ENCODE measurements at places on chromosomes 5 and 9.

DNA sequence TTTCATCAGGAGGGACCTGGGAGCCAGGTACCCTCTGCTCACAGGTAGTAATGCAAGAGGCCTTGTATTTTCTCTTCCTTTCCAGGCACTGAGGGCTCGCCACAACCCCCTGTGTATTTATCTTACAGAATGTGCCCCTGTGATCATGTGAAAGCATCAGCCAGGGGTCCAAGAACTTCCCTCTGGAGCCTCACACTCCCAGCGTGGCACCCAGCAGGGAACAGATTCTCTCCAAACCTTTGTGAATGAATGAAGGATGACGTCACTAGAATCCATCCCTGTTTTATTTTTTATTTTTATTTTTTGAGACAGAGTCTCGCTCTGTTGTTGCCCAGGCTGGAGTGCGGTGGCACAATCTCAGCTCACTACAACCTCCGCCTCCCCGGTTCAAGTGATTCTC, 107.3 kb upstream of the IER5L start:
- no peak for DNase-seq

- DNase-seq: no peak
Observed at GRCh38 chr9:89863837-89864236, 259.0 kb downstream of the GADD45G start.

DNA sequence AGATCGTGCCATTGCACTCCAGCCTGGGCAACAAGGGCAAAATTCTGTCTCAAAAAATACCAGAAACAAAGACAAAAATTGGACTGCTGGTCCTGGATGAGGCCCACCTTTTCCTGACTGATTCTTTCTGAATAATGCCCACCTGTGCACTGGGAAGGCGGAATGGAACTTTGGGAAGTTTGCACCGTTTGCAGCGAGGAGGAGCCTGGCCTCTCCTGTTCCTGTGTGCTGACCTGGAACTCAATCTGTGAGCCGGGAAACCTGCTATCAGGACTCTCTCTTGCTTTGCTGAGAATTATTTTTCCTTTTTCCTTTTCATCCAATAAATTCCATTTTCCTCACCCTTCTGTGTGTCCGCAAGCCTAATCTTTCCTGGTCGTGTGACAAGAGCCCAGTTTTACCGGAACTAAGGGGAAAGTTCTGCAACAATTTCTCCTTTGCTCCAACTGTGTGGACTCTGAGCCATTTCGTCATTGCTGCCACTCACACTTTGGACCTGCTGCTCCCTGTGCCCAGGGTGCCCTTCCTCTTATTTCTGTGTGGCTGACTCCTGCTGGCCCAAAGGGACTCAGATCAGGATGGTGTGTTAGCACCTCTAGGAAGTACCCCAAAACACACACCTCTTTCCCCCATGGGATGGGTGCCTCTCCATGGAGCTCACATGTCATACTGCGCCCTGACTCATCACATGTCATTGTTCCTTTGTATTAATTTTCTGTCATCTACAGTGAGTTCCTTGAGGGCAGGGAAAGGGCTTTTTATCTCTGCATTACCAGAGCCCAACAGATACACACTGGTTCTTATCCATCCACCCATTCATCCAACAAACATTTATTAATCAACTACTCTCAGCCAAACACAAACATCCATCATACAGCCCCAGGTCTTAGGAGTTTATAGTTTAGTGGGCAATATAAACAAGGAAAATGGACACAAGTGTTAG, 4.7 kb upstream of the GLRX start:
- no peak for DNase-seq

DNA sequence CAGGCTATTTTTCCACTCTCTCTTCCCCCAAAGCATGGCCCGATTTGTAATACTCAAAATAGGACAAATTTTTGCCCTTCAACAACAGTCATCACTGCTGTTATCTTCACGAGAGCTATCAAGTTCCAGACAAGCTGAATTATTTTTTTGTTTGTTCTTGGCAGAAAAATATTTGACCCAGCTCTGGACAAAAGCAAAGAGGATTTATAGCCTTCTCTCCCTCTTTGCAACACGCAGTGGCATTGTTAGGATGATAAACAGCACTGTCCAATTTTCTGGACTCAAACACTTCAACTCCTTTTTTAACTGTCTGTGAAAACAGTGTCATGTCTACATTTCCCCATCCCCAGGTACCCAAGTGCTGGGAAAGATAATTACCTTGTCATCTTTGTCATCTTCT, 160.3 kb downstream of the SLF1 start:
- DNase-seq: peak; percentile 22

DNA sequence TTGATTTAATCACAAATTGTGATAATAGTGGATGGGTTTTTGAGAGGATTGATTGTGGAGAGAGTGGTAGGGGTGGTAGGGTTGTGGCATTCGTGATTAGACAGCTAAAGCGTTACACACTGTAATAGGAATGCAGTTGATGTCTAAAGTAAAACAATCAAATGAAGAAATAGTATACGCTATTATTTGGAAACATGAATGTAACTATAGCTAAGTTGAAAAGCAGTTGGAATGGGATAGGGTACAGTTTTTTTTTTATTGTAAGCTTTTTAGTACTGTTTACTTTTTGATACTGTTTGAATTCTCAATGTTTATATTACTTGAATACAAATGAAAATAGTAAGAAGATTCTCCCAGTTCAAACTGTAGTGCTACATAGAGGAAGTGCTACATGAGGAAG, 51.8 kb downstream of the RANBP17 start:
- DNase-seq: no peak

DNA sequence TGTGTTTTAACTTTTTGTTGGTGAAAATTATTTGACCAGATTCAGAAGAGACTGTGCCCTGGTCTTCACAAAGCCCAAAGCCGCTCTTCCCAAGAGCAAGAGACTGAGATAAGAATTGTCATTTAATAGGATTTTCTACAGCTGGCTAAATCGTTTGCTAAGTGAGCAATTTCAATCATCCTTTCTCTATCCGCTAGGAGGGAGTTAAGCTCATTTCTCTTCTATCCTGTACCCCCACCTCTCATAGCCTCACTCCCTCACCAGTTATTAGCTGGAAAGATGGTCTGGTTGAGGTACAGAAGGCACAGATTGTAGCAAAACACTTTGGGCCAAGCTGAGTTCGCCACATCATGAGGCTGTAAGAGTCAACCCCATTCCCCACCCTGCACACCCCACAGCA, 43.0 kb upstream of the SIL1 start:
- no peak for DNase-seq

DNA sequence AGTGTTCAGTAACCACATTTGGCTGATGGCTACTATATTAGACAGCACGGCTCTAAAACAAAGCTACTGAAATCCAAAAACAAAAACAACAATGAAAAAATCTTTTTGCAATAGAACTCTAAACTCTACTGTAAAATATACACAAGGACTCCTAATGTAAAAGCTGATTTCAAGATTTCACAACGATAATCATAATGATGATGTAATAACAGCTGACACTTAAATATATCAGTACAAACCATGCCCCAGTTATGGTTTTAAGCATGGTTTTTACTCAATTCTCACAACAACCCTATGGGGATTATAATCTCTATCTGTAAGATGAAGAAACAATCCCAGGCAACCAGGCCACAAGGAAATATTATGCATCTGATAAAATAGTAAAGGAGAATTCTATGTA, 3.3 kb downstream of the ZNF300 start:
- DNase-seq: no peak

GRCh38 chr5:14039063-14039462, 94.6 kb upstream of the DNAH5 start:
- no peak for DNase-seq

- DNase-seq: no peak
Observed at GRCh38 chr5:5306696-5307095, 115.8 kb upstream of the ICE1 start.

- DNase-seq: no peak
Observed at GRCh38 chr5:87836696-87837095, 424.0 kb upstream of the CCNH start.

GRCh38 chr5:133907075-133907474, 61.4 kb downstream of the C5orf15 start:
- DNase-seq: no peak

- no peak for DNase-seq
Observed at GRCh38 chr9:126051446-126052130, 275.0 kb upstream of the MVB12B start.

- DNase-seq: no peak
Observed at GRCh38 chr9:18482371-18482770, 8.4 kb downstream of the ADAMTSL1 start.

- DNase-seq: peak; percentile 57
Observed at GRCh38 chr5:52693280-52693679, 94.4 kb upstream of the ITGA1 start.

- DNase-seq: no peak
Observed at GRCh38 chr9:136512651-136513071, 29.8 kb upstream of the SEC16A start.

GRCh38 chr9:110088099-110088498, 119.9 kb downstream of the C9orf152 start:
- no peak for DNase-seq

DNA sequence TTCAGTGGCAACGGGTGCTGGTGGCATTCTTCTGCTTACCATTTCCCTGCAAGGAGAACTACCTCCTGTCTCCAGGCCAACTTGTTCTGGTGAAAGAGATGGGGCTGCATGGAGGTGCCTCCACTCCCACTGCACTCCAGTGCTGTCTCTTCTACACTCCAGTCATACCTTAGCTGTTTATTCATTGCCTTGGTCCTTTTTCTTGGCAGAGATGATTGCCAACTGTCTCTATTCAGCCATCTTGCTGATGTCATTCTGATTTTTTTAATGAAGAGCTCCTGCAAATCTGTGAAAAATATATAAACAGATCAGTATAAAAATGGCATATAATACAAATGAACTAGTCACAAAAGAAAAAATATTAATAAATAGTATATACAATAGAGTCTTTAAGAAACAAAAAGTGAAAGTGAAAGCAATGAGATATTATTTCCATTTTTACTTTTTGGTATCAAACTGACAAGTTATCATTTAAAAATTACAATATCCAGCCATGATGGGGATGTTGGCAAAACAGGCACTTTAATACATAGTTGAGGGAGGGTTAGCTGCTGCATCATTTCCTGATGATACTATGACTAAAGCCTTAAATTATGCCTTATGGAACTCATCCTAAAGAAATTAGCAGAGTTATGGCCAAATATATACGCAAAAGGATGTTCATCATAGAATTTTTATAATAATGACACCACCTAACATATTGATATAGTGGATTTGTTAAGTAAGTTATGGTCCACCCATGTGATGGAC, 109.4 kb downstream of the CARTPT start:
- no peak for DNase-seq

GRCh38 chr9:37029304-37029775, 4.7 kb downstream of the PAX5 start:
- peak; percentile 60 for DNase-seq

DNA sequence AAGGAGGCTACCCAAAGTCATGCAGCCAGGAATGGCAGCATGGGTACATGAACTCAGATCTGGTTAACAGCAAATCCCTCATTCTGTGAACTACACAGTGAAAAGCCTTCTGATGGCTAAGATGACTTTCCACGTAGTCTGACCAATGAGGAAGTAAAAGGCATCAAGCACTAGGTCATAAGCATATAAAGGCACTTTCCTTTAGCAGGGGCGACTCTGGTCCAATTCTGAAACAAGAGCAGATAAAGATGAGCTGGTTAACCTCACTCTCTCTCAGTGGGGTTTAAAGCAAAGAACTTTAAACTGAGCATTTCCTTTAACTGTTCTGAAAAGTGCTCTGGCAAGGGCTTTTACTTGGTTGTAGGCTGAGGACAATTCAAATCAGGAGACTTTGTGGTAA, 21.1 kb downstream of the PSMB7 start:
- no peak for DNase-seq

DNA sequence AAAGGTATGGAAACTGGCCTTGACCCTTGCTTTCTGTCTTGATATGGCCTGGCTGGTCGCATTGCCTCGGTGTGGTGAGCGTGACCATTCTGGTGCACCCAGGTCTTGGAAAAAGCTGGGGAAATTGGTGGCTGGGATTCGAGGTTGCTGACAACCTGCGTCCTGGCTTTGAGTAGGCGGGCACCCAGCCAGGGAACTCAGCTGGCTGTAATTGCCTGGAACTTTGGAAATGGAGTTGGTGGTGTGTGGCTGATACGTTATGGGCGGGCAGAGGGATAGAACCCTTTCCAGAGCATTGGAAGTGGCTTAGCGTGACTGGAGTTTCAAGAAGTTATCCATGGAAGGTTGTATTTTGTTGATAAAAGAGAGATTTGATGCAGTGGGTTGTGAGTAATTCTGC, 35.2 kb downstream of the KCNMB1 start:
- DNase-seq: no peak

DNA sequence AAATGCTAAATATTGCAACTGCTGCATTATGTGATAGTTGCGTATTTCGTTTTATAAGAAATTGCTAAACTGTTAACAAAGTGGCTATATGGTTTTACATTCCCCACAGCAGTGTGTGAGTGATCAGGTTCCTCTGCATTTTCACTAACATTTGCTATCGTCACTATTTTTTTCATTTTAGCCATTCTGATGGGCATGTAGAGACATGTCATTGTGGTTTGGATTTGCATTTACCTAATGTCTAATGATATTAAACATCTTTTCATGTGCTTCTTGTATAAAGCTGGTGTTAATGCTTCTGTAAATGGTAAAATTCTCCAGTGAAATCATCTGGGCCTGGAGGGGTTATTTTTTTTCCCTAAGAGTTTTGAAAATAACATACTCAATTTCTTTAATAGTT, 61.6 kb downstream of the ERCC6L2 start:
- no peak for DNase-seq

GRCh38 chr5:88660264-88660946, 222.6 kb downstream of the MEF2C start:
- no peak for DNase-seq

DNA sequence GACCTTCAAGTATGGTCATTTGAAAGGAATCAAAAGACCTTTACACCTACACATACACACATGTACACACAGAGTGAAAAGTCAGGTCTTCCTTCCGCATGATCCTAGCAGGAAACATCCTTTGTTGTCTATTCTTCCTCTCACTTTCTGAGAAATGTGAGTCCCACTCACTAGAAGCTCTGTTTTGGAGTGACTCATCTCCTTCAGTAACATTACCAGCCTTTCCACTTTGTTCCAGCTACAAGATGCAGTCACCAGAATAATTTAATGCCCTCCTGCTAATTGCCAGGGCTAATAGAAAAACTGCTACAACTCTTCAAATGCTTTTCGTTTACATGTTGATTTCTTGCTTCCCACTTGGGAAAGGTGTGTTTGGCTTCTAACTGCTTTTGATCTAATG, 417.3 kb downstream of the RASEF start:
- no peak for DNase-seq

Measured in SK-N-DZ (cell line).